ENCODE measurements at places on chromosomes 7 and 10. TPM values are rescaled to one million over a fixed set of nuclear protein-coding genes. Genes with fewer than 3 reads are reported as not detected.

Gene ZCWPW1
- 1.4 TPM for total RNA-seq

Gene TRA2A
- 74.9 TPM for total RNA-seq

Gene IGF2BP3
- 3.9 TPM for total RNA-seq

Gene SPDYE3
- total RNA-seq: not detected

Gene AQP1
- 42.3 TPM for total RNA-seq

Gene HOXA5
- 5.6 TPM for total RNA-seq

Gene ERCC6
- 19.0 TPM for total RNA-seq

Gene CH25H
- total RNA-seq: 4.8 TPM

Gene CALHM3
- total RNA-seq: not detected

Gene NUDT5
- 40.8 TPM for total RNA-seq

Gene HOGA1
- total RNA-seq: 1.7 TPM

Gene AKR1D1
- not detected for total RNA-seq

Gene GPR85
- total RNA-seq: 0.32 TPM

Gene OR2A42
- not detected for total RNA-seq

Gene PRLHR
- total RNA-seq: not detected

Gene NACAD
- total RNA-seq: 0.20 TPM

Gene HABP2
- 0.04 TPM for total RNA-seq

Gene CASTOR2
- 3.4 TPM for total RNA-seq
